ENCODE measurements at places on chromosomes 11 and 22.
A peak's percentile ranks its signal among the peaks of the same experiment; 100 is the strongest.

DNA sequence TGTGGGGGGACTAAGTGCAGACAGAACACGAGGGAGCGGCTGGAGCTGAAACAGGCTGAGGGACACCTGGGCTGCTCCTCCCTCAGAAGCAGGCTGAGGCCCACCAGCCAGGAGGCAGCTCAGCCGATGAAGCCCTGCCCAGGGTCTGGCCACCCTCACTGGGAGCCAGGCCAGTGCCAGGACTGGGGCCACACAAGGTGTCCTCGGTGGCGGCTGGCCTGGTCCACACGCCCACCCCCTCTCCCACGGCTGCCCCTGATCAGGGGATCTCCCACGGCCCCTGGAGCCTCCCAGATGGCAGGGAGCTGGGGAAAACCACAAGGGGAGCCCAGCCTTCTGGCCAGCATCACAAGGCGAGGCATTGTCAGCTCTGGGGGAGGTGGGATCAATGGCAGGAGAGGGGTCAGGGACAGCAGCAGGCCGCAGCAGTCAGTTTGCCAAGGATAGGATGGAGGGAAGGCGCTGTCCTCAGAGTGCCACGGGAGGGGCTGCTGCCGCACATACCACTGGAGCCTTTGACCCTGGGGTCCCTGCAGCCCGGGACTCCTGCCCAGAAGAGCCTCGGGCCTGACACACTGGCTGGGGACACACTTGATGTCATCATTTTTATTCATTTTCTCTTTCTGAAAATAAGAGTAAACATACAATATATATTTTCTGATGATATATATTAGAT is 11.7 kb upstream of the RASL10A start:
- DNase-seq: no peak

DNA sequence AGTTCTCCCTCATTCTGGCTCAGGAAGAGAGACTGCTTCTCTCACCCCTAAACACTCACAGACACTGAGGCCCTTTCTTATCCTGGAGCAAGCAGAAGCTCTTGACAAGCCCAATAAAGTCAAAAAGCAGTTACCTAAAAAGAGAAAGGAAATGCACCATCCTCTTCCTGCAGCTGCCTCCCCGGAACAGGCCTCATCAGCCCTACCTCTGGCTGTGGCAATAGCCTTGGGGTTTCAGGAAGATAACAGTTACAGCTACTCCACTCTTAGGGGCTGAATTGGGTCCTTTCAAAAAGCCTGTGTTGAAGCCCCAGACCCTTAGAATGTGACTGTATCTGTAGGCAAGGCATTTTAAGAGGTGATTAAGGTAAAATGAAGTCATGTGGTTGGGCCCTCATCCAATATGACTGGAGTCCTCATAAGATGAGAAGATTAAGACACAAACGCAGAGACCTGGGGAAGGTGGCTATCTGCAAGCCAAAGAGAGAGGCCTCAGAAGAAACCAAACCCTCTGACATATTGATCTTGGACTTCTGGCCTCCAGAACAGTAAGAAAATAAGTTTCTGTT is 3.5 kb upstream of the LGALS12 start:
- DNase-seq: no peak

- DNase-seq: no peak
Observed at GRCh38 chr11:74418509-74418895, 20.3 kb upstream of the PGM2L1 start.

DNA sequence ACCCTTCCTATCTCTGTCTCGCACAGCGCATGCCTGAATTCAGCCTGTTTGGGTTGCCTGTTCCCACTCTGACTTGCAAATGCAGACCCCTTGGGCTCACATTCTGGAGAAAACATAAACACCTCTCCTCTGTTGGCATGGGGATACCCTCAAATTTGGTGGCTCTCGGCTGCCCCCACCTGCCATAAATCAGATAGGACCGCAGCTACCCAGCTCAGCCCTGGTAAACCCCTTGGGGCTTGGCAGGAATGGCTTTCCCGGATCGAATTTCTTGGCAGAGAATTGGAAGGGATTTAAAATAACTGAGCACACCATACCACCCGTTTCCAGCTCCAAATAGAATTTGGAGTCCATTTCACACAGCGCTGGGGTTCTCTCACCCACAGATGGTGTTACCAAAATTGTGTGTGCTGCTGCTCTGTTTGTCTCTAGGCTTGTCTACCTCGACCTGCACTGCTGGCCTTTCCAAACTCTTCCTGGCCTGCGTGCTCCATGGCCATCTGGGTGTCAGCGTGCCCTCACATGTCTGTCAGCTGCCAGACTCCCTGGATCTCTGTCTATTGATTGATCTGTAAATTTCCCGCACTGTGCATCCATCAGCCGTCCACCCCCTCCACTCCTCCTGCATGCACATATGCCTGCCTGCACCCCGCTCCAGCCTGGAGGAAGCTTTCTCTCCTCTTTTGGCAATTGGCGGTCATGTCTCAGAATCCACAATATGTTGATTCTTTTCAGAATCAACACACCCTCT is 134.0 kb downstream of the NTM start:
- DNase-seq: no peak

DNA sequence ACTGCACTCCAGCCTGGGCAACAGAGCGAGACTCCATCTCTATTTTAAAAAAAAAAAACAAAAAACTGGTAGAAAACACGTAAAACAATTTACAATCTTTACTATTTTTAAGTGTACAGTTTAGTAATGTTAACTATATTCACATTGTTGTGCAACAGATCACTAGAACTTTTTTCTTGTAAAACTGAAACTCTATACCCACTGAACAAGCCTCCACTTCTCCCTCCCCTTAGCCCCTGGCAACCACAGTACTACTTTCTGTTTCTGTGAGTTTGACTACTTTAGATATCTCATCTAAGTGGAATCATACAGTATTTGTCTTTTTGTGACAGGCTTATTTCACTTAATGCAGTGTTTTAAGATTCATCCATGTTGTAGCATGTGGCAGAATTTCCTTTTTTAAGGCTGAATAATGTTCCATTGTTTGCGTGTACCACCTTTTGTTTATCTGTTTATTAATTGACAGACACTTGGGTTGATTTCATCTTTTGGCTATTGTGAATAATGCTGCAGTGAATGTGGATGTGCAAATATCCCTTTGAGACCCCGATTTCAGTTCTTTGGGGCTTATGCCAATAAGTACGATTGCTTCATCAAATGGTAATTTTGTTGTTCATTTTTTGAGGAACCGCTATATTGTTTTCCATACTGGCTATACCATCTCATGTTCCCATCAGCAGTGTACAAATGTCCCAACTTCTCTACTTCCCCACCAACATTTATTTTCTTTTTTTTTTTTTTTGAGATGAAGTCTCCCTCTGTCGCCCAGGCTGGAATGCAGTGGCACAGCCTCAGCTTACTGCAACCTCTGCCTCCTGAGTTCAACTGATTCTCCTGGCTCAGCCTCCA is 11.0 kb downstream of the DDB2 start:
- DNase-seq: peak; percentile 22

- DNase-seq: no peak
Observed at GRCh38 chr11:107157146-107157808, 139.0 kb upstream of the GUCY1A2 start.

DNA sequence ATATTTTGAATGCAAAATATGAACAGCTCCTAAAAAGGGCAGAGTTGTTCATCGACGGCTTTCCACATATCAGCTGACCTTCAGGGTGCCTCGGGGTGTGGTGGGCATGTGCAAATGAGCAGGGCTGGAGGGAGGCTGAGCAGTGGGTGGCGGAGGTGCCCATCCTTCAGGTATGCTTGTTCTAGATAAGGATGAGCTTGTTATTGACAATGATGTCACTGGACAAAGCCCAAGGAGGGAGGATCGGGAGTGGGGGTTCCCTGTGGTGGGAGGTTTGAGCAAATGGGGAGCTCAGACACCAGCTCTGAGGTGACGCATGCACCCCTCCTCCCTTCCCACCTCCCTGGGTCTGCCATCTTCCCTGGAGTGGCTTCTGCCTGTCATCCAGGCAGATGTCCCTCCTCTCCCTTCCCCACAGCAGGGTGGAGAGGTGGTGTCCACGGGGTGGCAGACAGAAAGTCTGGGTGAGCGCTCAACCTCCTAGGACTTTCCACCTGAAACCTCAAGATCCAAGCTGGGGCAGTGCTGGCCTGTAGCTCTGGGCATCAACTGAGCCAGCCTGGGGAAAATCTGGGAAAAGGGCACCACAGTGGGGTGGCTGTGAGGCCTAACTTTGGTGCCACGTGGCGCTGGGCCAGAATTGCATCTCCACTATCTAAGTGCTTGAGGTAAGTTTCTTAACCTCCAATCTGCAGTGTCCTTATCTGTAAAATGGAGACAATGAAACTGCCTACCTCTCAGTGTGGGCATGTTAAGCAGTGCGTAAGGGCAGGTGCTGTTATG is 106.3 kb upstream of the THY1 start:
- no peak for DNase-seq

DNA sequence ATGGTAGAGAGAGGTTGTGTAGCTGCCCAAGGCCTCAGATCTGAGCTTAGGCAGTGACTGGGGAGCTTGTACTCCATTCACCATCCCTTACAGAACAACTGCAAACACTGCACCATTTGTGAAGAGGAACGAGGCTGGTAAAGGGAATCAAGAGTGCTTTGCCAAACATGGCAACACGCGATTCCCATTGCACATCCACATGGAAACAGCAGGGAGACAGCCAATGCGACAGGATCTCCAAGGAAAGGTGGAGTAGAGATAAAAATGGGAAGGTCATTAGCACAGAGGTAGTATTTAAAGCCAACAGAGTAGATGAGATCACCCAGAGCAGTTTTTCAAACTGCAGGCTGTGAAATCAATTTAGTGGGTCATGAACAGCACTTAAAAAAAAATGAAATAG is 42.0 kb downstream of the TCF20 start:
- DNase-seq: no peak

DNA sequence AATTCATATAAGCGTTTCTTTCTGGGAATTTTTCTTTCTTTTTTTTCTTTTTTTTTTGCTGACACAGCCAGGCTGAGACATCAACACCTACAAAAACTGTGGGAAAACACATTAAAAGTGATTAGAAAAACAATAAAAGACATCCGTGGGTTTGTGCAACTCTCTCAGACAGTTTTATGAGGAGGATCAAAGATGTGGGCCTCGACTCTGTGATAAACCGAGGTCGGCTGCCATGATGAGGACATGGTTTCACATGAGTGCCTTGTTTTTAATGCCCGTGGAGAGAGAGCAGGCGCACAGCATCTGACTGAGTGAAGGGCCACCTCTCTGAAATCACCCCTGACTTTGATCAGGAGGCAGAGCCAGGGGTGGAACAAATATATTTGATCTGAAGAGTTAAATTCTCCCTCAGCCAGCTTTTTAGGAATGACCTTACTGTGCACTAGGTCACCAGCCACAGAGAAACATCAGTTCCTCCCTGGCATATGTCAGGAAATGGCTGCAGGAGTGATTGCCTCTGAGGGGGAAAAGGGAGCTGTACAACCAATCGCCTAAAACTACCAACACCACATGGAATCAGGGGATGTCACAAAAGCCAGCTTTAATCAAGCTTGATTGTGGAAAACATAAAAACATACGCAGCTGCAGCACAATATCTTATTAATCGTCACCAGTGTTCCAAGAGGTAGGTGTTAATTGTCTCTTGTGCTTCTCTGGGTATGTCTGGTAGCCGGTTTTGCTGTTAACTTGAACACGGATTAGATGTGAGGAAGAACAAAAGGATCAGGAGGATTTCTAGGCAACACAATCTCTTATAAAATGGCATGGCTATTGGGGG is 164.7 kb downstream of the MAML2 start:
- DNase-seq: no peak

- no peak for DNase-seq
Observed at GRCh38 chr11:114061048-114061680, 1.7 kb downstream of the ZBTB16 start.

DNA sequence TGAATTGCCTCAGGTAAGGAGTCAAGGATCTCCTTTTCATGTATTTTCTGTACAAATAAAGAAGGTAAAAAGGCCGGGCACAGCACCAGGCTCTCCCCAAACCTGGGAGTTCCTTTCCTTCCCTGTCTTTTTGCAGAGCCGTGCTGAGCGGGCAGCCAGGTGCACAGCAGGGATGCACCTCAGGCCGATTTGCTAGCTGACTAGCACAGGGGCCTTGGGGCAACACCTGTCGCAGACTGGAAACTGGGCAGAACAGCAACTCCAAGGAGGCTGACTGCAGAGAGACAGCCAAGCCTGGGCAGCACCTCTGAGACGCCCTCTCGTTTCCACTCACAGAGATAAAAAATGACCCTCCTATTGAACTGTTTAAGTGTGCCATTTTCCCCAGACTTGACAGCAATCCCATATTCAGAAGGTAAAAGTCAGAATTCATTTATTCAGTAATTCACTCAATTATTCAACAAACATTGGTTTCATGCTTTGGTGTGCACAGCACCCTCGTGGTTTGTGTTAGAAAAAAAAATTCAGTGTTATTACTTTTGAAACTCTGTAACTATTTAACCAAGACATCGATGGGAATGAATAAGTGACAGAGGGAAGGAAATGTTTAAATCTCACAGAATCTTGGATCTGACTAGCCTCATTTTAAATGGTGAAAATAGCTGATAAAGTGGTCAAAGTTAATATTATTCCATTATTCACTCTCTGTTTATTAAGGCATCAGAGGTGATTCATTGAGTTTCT is 120.9 kb downstream of the GALNT18 start:
- no peak for DNase-seq

DNA sequence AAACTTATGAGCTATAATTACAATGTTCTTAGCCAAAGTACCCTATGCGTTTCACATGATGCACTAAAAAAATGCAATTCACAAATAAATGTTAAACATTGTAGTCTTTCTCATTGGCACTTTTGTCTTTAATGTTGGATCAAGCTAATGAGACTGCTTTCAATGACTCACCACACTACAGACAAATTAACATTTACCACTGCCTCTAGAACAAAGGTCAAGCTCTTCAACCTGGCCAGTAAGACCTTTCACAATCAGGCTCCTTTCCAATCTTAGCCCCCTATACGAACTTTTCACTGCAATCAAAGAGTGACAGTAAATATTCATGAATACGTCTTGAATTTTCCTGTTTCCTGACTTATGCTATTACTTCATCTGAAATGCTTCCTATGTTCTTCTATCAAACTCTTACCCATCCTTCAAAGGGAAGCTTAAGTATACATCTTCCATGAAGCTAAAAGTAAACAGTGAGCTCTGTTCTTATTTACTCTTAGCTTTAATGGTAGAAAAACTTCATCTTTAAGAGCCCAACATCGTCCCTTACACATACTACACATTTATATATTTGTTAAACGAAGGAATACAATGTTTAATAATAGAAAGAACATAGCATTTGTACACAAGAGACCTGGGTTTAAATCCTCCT is 326.6 kb upstream of the PITPNB start:
- DNase-seq: no peak
